ENCODE measurements at places on chromosomes 1 and 21. TPM values are rescaled to one million over a fixed set of nuclear protein-coding genes. Genes with fewer than 3 reads are reported as not detected.
A peak's percentile ranks its signal among the peaks of the same experiment; 100 is the strongest.

DNA sequence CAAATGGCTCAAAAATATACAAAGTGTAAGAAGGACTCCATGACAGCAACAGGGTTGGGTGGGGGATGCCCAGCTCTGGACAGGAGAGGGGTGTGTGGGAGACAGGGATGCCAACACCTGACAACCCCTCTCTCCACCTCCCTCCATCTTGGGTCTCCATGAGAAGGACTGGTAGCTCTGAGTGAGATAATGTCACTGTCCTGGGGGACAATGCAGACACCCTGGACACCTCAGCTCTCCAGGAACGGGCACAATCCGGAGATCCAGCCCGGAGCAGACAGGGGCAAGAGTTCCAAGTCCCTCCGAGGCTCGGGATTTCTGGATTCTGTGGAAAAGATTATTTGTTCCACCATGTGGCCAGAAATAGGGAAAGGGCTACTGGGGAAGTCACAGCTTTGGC lies 122.5 kb downstream of the GLIS1 start:
- DNase-seq: no peak

GRCh38 chr1:209617755-209618154 lies 34.2 kb downstream of the CAMK1G start:
- no peak for DNase-seq

- no peak for DNase-seq
Measured at GRCh38 chr1:47434051-47434842, 3.6 kb upstream of the FOXD2 start.

- DNase-seq: no peak
Measured at GRCh38 chr1:70042090-70042731, 163.2 kb downstream of the LRRC40 start.

- no peak for DNase-seq
Measured at GRCh38 chr1:162292422-162292849, 84.2 kb downstream of the SPATA46 start.

- peak; percentile 92 for DNase-seq
Measured at GRCh38 chr1:21594935-21595897, 73.9 kb downstream of the RAP1GAP start.

DNA sequence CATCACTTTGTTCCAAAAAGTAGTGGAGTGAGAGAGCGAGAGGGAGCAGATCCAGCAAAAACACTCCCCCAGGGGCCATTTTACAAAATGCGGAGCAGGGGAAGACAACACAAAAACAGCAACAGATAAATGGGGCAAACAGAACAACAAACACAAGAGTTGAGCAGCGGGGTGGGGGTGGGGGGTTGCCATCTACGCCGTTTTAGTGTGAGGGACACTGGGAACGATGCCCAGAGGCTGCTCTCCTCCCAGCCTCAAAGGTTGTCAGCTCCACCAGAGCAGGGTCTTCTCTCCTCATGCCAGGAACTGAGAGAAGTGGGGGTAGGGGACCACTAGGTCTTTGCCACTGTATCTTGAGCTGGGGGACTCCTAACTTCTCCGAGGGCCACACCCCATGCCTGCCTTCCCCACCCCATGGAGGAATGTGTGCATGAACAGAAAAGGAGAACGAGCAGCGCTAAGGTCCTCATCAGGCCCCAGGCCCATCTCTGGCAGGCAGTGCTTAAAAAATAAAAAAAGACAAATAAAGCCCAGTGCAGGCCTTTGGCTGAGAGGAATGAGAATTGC lies 1.3 kb upstream of the PBXIP1 start:
- peak; percentile 23 for DNase-seq

The CD84 gene
- 3.4 TPM for total RNA-seq

Data from Right ventricle myocardium inferior (tissue), 1 donor.